Naive thymus-derived CD4-positive, alpha-beta T cell (primary cell): ENCODE measurements at places on chromosomes 2 and 18.

DNA sequence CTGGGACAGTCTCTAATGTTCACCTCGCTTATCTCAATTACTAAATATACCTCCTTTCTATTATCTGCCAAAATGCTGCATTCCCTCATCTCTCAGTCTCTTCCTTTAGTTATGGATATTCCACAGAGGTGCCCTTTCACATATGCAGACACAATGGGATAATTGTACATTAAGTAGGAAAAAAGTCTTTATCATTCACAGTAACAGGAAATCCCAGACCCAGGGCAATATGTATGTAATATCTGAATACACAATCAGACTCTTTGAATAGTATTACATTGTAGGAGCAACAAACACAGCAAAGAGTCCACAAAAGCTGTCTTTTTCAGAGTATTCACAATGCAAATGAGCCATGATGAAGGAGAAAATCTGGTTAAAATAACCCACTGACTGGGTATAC lies 1399.0 kb upstream of the ZEB2 start:
- DNase-seq = no peak
- H3K36me3 ChIP-seq = no peaks in the 10 kb centered on the region
- no peak overlapping the region for H3K27ac ChIP-seq
- no peak overlapping the region for H3K4me3 ChIP-seq
- no peaks in the 10 kb centered on the region for H3K4me1 ChIP-seq

DNA sequence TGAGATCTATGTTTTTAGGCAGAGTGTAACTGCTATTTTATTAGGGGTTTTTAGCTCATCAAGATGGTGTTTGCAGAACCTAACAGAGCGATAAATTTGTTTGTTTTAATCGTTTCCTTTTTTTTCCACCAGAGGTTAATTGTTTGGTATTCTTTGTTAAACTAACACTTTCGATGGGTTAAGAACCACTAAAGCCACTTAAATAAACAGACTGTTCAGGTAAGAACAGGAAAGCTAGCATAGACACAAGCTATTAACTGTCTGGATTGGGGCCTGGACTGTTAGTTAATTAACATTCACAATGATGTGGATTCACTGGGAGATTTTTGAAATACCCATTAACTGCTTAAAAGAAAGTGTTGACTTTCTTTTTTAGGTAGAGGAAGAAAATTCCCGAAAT lies 209.0 kb upstream of the COPS8 start:
- H3K4me3 ChIP-seq = no peak overlapping the region
- H3K36me3 ChIP-seq = no peaks in the 10 kb centered on the region
- no peak for DNase-seq
- H3K27ac ChIP-seq = no peak overlapping the region
- H3K27me3 ChIP-seq = no peaks in the 10 kb centered on the region

DNA sequence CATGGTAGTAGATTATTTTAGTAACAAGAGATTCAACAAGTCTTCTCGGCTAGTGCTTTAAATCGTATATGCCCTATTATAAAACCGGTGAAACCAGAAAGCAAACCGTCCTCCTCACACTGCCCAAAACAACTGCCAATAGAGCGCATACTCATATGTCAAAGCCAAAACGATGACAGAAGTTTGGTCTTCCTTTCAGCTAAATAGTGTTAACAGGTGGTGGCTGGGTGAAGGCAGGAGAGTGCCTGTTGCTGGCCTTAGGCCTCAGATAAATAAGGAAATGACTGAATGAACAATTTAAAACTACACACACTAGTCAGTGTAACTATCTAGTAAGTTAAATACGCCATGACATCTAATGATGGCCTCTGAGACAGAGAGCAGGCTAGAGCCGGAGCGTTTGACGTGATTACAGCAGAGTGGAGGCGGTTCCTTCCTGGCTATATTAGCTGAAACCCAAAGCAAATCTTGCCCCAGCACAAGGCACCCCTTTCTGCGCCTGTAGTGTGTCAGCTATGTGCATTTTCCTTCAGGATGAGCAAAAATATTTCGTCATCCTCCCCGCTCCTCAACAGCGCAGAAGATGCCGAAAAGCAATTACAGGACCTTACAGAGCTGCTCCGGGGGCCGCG lies 1.6 kb downstream of the LONRF2 start:
- no peaks in the 10 kb centered on the region for H3K36me3 ChIP-seq
- peaks cover 12% of the 10 kb centered on the region for H3K27me3 ChIP-seq
- H3K4me1 ChIP-seq = no peaks in the 10 kb centered on the region
- DNase-seq = no peak
- H3K27ac ChIP-seq = no peak overlapping the region

DNA sequence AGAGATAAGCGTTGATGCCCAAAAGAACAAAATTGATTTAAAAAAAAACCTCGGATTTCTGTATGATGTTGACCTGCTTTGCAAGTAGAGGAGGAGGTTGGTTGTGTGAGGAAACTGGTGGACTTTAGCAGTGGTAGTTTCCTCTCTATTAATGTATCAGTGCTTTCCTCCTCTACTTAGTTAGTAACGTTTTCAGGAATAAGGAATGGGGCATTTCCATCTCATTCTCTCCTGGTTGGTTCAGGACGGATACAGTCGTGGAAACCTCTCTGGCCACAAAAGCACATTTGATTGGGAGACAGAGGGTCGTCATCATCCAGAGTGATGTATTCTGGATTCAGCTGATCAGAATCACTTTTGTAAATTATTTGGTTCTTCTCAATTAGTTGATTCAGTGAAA lies 1.5 kb downstream of the FHOD3 start:
- no peak overlapping the region for H3K4me3 ChIP-seq
- H3K27me3 ChIP-seq = peaks cover 11% of the 10 kb centered on the region
- H3K27ac ChIP-seq = no peak overlapping the region
- DNase-seq = no peak
- no peaks in the 10 kb centered on the region for H3K36me3 ChIP-seq

GRCh38 chr2:133888107-133888506 lies 319.8 kb upstream of the NCKAP5 start:
- no peaks in the 10 kb centered on the region for H3K4me1 ChIP-seq
- H3K36me3 ChIP-seq = no peaks in the 10 kb centered on the region
- no peak for DNase-seq
- no peak overlapping the region for H3K4me3 ChIP-seq

DNA sequence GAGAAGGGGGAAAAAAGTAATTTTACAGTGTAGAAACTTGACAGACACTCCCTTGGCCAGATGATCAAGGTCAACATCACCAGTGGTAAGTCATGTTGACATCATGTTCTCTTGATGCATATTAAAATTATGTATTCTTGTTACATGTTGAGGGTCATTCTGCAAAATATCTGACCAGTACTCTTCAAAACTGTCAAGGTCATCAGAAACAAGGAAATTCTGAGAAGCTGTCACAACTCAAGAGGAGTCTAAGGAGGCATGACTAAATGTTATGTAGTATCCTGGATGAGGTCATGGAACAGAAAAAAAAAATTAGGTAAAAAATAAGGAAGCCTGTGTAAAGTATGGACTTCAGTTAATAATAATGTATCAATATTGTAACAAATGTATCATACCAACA lies 6.3 kb downstream of the SGPP2 start:
- no peak for DNase-seq
- no peak overlapping the region for H3K4me3 ChIP-seq
- H3K36me3 ChIP-seq = no peaks in the 10 kb centered on the region
- H3K27ac ChIP-seq = no peak overlapping the region
